ENCODE measurements at places on chromosomes 2 and 18.

- DNase-seq = no peak
These were observed 266.9 kb downstream of the LRP1B start for GRCh38 chr2:141863964-141864363.

- DNase-seq = no peak
These were observed 4.3 kb downstream of the CKAP2L start for GRCh38 chr2:112760149-112760548.

DNA sequence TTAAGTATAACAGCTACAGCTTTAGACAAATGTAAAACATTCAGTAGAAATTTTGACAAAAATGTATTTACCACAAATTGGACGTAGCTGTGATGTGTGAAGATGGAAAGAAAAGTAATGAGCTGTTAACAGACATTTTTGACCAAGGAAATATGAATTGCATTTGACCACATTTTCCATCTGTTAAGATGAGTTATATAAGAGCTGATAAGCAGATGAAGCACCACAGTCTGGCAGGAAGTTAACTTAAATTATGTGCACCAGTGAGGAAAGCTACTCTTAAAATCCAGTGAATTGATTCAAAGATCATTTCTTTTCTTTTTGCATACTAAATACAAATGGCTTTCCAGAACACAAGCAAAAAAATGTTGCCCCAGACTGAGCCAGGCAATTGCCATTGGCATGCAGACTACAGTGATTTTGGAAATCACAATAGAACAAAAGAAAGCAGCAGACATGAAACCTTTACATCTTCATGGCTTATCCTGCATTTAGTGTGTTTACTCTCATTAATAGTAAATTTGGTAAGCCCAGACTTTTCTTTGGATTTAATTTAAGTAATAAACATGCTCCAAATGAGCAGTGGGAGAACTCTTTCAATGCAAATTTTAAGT is 493.7 kb downstream of the TMX3 start:
- DNase-seq = no peak

DNA sequence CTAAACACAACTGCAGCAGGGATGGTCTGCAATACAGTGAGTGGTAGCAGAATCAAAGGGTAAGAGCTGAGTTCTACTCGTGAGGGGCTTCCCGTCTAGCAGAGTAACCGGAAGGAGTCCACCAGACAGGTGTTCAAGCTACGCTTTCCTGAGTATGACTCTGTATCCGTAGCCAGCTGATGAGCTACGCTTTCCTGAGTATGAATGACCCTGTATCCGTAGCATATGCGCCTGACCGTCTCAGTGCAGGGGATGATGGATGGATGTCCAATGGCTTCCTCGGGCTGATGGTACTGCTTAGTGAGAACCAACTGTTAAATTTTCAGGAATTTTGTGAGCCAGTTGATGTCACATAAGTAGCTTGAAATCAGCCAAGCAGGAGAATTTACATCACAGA is 244.1 kb upstream of the MYT1L start:
- DNase-seq = no peak
